ENCODE measurements at places on chromosomes 5 and 9.

DNA sequence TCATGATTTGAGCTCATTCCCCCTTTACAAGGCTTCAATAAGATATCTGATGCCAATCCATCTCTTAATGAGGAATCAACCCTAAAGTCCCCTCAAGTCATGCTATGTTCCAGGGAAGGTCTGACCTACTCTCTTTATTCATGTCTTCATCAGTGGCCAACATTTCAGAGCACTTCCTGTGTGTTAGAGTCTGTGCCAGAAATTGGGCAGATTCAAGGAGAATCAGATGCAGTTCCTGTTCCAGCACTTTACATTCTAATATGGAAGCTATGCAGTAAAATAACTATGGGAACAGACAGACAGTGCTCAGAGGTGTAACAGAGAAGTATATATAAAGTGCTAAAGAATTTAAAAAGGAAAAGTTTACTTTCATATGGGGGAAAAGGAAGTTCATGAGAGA is 193.4 kb upstream of the NR4A3 start:
- DNase-seq: no peak

GRCh38 chr5:139402561-139403158 is 1.2 kb downstream of the SPATA24 start:
- DNase-seq: no peak

- no peak for DNase-seq
Measured at GRCh38 chr5:93342563-93343061, 238.4 kb downstream of the NR2F1-AS1 start.

GRCh38 chr5:81657386-81657785 is 93.5 kb downstream of the SSBP2 start:
- no peak for DNase-seq

GRCh38 chr5:167642779-167643517 is 648.5 kb upstream of the WWC1 start:
- DNase-seq: no peak

- no peak for DNase-seq
Measured at GRCh38 chr5:178063277-178063676, 50.1 kb upstream of the N4BP3 start.

DNA sequence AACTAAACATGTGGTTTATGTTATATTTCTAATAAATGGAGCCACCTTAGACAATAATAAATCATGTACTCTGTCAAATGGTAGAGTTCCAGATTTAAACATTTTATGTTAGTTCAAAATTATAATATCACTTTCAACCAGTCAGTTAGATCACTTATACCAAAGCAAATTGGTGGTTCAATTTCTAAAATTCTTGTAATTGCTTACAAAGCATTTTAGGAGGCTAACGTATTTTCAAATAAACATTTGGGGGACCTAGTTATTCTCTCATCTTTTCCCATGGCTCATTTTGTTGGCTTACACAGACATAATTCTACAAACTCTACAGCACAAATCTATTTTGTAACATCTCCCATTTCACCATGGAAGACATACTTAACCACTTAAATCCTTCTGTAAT is 39.9 kb downstream of the EDIL3 start:
- DNase-seq: no peak

DNA sequence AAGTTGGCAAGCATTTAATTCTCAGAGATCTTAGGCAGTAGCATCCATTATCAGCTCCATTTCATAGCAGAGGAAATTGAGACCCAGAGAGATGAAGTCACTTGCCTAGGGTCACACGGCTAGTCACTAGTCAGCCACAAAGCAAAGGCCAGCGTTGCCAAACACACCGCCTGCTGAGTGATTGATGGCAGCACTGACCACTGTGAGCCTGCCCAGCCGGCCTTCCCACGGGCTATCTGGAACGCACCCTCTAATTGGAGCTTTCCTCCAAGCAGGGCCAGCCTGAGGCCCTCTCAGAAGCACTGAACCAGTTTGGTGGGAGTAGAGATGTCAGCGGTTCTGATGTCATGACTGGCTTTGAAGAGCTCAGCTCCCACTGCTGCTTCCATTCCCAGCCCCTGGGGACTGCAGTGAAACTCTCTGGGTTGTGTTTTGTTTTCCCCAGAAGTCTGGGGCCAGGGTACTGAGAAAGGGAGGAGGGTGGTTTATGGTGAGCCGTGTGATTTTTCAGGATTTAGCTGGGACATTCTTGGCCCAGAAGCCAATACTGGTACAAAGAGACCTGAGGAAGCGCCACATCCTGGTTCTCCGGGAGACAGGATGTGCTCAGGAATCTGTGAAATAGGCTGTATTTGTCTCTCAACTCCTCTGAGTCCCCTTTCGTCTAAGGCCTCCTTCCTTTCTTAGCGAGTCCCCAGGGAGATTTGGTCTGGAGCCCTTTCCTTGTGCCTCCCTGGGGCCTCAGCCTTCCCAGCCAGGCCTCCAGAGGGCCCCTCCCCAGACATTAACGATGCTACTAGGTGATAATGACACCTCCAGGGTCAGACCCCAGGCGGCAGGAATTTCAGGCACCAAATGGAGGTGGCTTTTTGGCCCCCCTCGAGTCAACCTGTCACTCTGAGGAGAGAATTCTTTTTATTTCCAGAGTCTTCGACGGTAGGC is 44.5 kb downstream of the SPRY4 start:
- DNase-seq: no peak

DNA sequence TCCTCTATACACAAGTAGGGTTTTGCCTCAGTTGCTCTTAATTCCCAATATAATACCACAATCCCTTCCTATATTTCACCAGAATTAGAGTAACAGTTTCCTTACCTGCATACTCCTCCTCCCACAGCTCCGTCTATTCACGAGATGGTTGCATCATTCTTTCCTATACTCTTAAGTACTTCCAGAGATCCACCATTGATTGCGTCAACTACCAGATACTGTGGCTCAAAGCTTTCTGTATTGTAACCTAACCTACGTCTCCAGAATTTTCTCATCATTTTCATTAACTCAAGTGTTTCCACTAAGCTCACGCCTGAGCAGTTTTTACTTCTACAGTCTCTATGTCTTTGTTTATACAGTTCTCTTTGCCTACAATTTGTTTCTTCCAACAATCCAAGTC is 31.2 kb upstream of the MINAR2 start:
- no peak for DNase-seq

DNA sequence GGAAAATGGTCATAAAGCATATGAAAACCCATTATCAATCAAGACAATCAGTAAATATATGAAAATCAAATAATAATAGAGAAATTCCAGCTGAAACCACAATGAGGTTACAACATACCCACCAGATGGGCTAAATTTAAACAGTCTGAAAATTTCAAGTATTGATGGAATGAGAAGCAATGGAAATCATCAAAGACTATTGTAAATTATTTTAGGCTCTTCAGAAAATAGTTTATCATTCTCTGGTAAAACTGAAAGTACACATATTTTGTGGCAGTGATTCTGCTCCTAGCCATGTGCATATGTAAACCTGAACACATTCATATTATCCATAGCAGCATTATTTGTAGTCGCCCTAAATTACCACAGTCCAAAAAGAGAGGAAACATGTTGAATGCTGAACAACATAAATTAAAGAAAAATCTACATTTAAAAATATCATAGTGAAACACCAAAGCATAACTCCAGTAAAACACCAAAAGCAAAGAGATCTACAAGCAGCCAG is 215.3 kb downstream of the PRELID2 start:
- DNase-seq: no peak

- DNase-seq: no peak
Measured at GRCh38 chr9:137452761-137453642, 6.1 kb downstream of the NSMF start.

DNA sequence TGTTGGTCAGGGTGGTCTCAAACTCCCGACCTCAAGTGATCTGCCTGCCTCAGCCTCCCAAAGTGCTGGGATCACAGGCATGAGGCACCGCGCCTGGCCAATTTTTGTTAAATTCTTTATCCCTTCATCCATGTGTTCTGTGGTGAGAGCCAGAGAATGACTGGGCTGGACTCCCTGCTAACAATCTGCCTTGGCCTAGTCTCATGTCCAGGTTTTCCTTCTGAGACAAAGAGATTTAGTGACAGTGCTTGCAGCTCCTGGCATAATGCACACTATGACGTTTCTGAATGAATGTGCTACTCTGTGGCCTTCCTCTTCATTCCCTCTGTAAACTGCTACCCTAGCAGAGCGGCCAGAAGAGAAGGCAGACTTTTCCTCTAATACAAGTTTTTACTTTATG is 79.3 kb downstream of the FOXD1 start:
- DNase-seq: no peak

DNA sequence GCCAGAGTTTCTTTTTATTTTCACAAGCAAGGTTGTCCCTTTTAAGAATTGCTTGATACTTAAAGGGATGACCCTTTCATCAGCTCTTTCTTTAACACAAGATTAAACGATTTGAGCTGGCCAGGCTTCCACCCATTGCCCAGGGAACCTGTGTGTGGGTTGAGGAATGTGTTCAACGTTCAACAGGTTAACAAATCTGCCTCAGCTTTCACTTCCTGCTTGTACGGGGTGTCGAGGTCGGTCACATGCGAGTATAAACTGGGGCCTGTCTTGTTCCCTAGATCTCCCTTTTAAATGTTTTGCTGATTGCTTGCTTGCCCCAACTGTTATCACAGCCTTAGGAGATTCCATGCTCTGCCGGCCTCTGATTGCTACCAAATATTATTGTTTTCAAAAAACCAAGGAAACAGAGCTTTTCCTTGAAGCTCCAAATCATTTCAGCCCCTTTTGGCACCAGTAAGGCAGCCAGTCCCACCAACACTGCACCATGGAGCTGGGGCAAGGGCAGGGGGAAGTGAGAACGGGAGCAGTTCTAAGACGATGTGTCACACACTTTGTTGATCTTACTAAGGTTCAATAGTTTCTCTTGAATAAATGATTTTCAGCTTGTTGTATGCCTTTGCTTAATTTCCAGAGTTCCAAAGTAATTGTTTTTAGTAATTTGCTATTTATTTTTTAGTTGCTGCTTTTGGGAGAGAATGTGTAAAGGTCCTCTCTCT is 10.7 kb upstream of the CLK4 start:
- no peak for DNase-seq

GRCh38 chr9:75830303-75830702 is 60.2 kb upstream of the PCSK5 start:
- no peak for DNase-seq

- DNase-seq: no peak
Measured at GRCh38 chr5:83085106-83085505, 7.8 kb downstream of the XRCC4 start.

- DNase-seq: no peak
Measured at GRCh38 chr5:132456987-132457361, 33.6 kb downstream of the IRF1 start.

DNA sequence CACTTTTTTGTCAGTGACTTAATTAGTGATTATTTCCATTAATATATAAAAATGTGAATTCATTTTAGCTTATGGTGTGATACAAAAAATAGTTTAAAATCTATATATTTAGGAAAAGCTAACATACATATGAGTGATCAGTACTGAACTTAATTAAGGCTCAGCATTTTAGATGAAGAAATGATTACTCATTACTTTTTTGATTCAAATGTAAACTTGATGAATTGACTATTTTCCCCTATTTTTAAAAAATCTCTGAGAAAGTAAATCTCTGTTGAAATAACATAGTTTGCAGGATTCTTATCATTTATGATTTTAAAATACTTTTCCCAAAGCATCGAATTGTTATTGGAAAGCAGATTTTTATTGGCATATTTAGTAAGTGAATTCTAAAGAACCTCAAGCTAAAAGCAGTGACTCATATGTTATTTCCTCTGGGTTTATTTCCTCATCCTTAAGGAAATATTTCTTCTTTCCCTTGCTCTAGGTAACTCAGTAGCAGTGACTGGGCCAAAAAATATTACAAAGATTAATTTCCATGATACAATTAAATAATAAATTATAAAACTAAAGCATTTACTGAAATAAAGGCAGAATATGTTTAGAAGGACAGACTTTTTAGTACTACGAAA is 290.6 kb downstream of the FER start:
- no peak for DNase-seq

GRCh38 chr5:149133795-149134777 is 7.2 kb upstream of the ABLIM3 start:
- DNase-seq: no peak

DNA sequence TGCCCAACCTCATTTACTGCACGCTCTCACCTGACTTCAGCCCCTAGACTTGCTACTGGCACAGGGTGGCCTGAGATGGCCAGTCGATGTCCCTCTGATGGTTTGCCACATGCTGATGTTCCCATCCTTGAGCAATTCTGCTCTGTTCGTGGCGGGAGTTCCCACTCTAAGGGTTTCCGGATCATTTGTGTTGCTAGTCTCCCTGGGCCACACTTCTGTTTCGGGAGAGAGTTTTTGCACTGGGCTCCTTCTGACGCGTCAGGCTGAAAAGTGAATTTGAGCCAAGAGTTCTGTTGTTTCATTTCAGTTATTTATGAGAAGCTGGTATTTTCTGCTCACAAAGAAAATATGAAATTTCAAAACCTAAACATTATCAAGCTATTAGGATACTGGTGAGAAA is 597.7 kb downstream of the BNC2 start:
- DNase-seq: no peak

DNA sequence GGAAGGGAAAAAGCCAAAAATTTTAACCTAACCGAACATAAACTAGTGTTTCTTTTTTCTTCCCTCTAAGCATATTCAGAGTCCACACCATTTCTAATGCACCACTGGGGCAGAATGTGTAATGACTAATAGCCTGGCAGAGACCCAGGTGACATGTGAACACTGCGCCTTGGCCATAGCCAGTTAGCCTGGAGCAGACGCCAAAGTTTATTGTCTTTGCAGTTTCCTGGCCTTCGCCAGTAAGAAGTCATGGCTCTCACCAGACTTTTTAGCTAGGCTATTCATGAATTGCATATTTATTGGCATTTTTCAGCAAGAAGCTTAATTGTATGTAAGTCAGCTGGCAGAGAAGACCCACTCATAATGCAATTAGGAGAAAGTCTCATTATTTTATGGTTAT is 182.8 kb upstream of the SLC27A6 start:
- no peak for DNase-seq

- DNase-seq: no peak
Measured at GRCh38 chr5:132465059-132465707, 25.4 kb downstream of the IRF1 start.

- no peak for DNase-seq
Measured at GRCh38 chr9:24738421-24738961, 192.8 kb upstream of the IZUMO3 start.

- DNase-seq: no peak
Measured at GRCh38 chr9:130912932-130913598, 16.5 kb upstream of the QRFP start.

DNA sequence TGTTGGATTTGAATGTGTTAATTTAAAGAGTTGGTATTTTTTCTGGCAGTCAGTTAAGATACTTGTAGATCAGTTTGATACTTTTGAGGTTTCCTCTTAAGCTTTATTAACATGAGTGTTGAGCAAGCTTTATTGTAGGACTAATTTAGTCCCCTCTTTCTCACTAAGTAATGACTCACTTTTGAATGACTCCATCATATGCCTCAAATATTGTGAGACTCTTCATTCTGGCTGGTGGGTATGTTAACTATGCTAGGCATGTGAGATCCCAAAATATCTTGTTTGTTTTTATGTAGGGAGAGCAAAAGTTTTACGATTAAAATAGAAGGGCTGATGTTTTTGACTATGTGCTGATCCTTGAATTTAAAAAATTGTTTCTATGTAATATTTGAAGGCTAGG is 355.7 kb downstream of the IZUMO3 start:
- no peak for DNase-seq
